ENCODE measurements at places on chromosomes 12 and 14.

- no peak for DNase-seq
Measured at GRCh38 chr12:47312808-47313426, 233.2 kb upstream of the AMIGO2 start.

GRCh38 chr12:68367116-68367515, 35.0 kb upstream of the MDM1 start:
- no peak for DNase-seq

GRCh38 chr14:52059649-52060048, 9.2 kb downstream of the NID2 start:
- no peak for DNase-seq

DNA sequence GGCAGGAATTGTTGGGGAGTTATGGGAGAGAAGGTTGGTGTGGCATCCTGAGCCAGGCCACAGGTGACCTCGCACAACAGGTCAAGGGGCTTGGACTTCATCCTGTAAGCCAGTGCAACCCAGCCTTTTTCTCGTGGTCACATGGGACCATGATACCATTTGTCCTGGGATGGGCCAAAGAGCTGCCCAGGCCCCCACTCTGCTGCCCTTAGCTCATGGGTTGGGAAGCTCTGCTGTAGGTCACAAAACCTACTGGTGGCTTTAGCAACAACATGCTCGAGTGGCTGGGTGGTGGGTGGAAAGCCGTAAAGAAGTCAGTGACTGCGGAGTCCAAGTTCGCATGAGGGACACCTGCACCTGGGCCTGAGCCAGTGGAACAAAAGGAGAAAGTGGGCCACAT, 4.6 kb downstream of the CLMN start:
- no peak for DNase-seq

GRCh38 chr14:92511453-92512238, 1.9 kb upstream of the RIN3 start:
- peak; percentile 96 for DNase-seq

DNA sequence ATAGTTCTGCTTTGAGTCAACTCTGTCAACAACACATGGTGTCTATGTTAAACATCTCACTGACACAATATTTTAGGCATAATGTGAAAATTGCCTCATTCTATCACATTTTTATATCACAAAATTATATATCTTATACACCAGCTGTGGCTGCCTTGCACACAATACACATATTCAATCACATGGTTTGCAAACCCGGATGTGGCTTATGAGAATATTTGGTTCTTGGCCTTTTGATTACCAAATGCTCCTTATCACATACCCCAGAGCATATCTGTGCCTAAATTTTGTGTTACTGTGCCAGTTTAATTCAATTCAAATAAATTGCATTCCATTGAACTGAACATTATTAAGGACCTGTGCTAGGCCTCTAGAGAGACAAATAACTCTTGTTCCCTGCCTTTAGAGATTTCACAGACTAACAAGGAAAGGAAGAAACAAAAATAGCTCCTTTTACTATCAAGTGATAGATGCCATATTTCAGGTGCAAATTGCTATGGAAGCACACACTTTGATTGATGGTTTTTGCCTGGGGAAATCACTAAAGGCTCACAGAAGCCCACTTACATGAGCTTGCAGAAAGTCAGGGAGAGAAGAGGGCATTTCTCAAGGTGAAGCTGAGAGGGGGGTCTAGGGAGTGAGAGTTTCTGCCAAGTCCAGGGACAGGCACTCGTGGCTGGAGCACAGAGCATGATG, 63.4 kb downstream of the PPP1R36 start:
- DNase-seq, result no peak

DNA sequence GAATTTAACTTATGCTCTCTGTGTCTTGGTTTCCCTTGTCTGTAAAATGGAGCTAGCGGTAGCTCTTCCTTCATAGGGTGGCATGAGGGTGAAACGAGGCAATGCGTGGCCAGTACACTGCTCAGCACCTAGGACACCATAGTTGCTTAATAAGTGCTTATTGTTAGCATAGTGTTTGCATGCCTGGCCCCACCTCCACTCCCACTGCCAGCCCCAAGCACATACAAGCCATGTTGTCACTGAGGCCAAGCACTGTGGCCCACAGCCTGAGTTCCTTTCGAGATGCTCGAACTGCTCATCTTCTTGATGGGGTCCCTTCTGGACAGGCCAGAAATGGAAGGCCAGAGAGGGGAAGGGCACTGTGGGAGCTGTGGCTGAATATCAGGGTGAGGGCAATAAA, 839 bp downstream of the FICD start:
- no peak for DNase-seq

DNA sequence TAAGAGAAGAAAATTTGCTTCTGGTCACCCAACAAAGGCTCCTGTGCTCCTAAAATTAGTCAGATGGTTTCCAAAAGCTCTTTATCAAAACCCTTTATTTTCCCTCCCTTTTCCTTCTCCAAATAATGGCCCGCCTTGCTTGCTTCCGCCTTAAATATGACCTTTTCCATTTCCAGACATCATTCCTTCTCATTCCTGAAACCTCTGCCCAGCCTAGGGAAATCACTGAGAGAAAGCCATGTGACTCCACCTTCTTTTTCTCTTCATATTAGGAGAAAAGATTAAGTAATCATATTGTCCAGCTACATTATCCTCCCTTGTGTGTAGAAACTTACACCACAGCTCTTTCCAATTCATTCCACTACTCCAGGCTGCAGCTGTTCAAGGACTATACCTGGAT, 75.7 kb upstream of the GPHB5 start:
- DNase-seq, result no peak

DNA sequence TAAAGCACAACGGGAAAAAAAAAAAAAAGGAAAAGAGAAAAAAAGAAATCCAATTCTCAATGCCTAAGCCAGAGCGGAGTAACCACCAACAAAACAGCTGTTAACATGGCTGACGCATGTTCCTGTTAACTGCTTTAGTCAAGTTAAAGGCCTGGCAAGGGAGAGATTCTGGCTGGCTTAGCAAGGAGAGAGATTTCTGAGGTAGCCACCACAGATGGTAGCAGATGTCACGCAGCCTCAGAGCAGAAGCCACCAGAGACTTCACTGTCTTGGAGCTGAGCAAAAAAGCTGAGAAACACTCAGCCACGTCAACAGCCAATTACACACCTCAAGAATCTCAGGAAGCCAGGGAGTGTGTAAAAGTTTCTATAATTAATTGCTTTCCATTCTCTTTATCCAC, 87.1 kb downstream of the TMCC3 start:
- DNase-seq, result no peak

DNA sequence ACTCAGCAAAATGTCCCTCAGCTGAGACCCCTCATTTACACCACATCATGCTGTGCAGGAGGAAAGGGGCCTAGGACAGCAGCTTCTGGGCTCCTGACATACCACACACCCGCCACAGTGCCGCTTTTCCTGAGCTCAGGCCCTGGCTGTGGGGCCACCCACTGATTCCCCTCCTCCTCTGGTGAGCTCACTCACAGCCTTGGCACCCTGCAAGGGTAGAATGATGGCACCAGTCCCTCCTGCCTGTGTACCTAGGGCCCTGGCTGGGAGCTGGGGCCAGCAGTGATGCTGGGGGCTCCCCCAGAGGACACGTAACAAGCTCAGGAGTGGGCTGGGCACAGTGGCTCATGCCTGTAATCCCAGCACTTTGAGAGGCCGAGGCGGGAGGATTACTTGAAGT, 44.4 kb downstream of the PLEKHD1 start:
- no peak for DNase-seq

- no peak for DNase-seq
Measured at GRCh38 chr14:64878837-64879634, 671 bp downstream of the SPTB start.

DNA sequence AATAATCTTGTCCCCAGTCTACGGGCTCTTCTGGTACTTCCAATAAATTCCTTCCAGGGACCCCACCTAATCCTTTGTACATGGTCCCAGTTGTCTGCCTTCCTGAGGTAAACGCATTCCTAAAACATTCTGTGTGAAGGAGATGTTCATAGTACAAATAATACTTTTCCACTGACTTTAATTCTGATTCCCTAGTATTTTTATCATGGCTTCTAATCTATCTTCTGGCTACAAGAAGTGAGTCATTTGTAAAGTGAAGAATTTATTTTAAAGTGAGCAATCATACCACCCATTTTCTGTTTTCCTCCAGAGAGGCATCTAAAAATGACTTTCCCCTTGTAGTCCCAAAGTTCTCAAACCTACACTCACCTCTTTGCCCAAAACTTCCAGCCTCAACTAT, 65.9 kb upstream of the NUDT4 start:
- no peak for DNase-seq
